SW 1271 (cell line): ENCODE measurements at places on chromosomes 4 and X.

DNA sequence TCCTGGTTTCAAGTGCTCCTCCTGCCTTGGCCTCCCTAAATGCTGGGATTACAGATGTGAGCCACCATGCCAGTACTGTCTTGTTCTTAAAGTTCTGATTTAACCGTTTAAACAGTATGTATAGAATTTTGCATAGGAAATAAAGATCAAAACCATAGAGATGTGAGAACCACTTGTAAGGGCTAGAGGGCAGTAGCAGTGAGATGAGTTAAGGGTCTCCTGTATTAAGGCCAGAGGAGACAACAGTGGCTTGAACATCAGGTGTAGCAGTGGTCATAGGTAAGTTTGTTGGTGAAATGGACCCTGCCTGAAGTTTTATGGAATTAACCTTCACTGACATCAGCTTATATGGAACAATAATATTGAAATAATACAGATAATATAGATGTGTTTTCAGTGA lies 155.7 kb downstream of the SLC4A4 start:
- DNase-seq: no peak

- peak; percentile 13 for DNase-seq
These were observed 11.8 kb downstream of the KIF4A start for GRCh38 chrX:70301716-70302115.

DNA sequence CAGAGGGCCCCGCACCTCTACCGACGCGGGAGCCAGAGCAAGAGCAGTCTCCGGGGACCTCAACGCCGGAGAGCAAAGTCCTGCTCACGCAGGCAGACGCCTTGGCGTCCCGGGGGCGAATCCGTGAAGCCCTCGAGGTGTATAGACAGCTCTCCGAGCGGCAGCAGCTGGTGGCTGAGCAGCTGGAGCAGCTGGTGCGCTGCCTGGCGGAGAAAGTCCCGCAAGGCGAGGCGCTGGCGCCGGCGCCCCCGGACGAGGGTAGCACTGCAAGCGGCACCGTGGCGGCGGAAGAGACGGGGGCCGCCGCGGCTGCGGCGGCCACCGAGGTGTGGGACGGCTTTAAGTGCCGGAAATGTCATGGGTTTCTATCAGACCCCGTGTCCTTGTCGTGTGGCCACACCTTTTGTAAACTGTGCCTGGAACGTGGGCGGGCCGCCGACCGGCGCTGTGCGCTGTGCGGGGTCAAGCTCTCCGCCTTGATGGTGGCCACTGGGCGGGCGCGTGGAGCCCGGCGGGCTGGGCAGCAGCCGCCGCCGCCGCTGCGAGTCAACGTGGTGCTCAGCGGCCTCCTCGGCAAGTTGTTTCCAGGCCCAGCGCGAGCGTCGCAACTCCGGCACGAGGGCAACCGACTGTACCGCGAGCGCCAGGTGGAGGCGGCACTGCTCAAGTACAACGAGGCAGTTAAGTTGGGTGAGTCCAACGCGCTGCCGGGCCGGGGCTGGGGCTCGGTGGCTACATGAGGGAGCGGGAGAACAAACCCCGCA lies 672 bp downstream of the LONRF3 start:
- DNase-seq: peak; percentile 1

DNA sequence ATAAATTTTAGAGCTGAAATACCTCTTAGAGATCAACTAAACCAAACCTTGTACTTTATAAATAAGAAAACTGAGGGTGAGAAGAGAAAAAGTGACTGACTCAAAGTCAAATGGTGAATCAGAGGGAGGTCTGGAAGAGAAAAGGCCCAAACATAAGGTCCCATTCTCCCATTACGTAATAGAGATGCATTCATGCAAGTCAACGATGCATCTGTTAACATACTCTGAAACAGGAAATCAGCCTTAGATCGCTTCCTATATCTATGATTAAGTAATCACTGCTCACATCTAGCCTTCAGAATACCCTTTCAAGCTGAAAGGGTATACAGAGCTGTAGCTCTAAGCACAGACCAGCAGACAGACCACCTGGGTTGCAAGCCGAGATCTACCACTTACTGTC lies 6.5 kb downstream of the RNF150 start:
- DNase-seq: no peak

- DNase-seq: no peak
These were observed 199.1 kb downstream of the ARHGEF9 start for GRCh38 chrX:63585936-63586335.

GRCh38 chr4:146271466-146271865 lies 57.1 kb downstream of the REELD1 start:
- DNase-seq: no peak

DNA sequence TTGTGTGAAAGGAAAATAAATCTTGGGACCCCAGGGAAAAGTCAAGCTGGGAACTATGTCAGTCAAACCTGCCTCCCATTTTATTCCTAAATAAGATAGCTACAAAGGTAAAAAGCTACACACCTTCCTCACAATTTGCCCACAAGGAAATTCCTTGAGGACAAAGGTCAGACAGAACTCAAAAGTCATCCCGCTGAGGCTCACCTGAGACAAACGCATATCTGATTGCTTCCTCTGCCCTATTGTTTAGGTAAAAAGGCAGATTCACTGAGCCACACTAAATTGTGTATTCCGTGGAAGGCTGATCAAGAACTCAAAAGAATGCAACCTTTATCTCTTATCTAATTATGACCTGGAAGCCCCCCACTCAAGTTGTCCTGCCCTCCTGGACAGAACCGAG lies 58.7 kb upstream of the MAML3 start:
- no peak for DNase-seq

GRCh38 chr4:53543561-53543960 lies 47.7 kb downstream of the LNX1 start:
- no peak for DNase-seq

- no peak for DNase-seq
These were observed 254.6 kb upstream of the KCNIP4 start for GRCh38 chr4:22202975-22203710.

- no peak for DNase-seq
These were observed 252.6 kb downstream of the ANKRD50 start for GRCh38 chr4:124459941-124460310.

GRCh38 chr4:141346144-141346543 lies 125.4 kb downstream of the ZNF330 start:
- peak; percentile 42 for DNase-seq

GRCh38 chrX:37470711-37471110 lies 100.8 kb upstream of the LANCL3 start:
- DNase-seq: no peak

- no peak for DNase-seq
These were observed 47.5 kb downstream of the SEPTIN11 start for GRCh38 chr4:76997077-76997476.

GRCh38 chr4:150140774-150141400 lies 62.6 kb downstream of the DCLK2 start:
- no peak for DNase-seq

DNA sequence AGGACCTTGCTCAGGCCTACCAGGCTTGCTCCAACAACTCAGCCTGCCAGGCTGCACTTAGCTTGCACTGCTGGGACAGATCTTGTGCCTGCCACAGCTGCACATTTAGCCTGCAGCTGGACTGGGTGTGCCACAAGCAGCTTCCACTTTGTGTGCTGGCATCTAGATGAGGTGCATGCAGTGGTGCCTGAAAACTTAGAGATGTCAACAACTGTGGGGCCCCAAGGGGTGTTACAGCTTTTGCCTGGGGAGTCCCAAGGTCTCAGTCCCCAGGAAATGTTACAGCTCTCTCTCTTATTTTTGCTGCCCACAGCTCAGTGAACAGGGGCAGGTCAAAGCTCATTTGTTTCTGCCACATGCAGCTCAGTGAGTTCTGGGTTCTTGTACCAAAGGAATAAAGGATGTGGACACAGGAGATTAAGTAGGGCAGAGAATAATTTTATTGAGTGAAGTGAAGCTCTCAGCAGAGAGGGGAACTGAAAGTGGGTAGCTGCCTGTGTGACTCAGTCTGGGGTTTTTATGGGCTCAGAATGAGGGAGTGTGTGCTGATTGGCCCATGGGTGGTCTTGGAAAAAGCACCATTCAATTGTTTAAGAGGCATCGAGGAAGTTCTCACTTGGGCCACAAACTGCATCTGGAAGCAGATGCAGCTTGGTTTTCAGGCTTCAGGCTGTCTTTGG lies 828.3 kb downstream of the TECRL start:
- DNase-seq: no peak

GRCh38 chr4:188934320-188934962 lies 795.2 kb downstream of the TRIML1 start:
- peak; percentile 8 for DNase-seq

- DNase-seq: no peak
These were observed 577.9 kb upstream of the ZFP42 start for GRCh38 chr4:187417721-187418120.

DNA sequence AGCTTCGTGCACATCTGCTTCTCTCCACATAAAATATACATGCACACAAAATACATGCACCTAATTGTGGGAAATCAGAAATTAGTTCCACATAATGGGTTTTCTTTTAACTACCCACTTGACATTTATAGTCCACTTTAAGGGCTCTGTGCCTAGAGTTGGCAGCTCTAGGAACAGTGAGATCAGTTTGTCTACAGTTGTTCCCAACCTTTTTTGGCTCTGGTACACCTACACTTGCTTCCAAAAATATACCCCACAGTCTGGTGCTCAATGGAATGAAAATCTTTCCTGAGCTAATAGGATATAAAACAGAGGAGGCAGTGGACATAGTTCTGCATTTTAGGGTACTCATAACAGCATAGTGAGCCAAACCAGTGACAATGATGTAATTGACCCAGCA lies 36.1 kb downstream of the HDAC8 start:
- DNase-seq: no peak

GRCh38 chrX:68947882-68948605 lies 119.2 kb downstream of the EFNB1 start:
- DNase-seq: no peak

- DNase-seq: no peak
These were observed 39.4 kb downstream of the DCLK2 start for GRCh38 chr4:150117629-150118028.

GRCh38 chrX:39196192-39197102 lies 395.2 kb downstream of the MID1IP1 start:
- DNase-seq: peak; percentile 16

GRCh38 chr4:2357821-2358745 lies 60.4 kb downstream of the ZFYVE28 start:
- no peak for DNase-seq

DNA sequence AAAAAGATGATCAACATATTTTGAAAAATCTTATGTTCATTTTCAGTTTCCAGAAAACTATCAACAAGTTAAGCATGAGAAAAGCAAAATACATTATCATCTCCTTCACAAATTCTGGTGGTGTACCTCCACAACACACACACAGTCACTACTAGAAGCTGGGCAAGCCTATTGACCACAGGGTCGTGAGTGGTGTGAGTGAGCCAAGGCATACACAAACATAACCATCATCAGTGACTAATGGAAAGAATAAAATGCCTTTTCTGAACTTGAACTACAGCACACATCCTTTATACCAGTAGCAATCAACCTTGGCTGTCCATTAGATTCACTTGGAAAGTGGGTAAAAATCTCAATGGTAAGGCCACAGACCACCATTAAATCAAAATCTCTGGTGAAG lies 180.2 kb downstream of the FAM47B start:
- no peak for DNase-seq

DNA sequence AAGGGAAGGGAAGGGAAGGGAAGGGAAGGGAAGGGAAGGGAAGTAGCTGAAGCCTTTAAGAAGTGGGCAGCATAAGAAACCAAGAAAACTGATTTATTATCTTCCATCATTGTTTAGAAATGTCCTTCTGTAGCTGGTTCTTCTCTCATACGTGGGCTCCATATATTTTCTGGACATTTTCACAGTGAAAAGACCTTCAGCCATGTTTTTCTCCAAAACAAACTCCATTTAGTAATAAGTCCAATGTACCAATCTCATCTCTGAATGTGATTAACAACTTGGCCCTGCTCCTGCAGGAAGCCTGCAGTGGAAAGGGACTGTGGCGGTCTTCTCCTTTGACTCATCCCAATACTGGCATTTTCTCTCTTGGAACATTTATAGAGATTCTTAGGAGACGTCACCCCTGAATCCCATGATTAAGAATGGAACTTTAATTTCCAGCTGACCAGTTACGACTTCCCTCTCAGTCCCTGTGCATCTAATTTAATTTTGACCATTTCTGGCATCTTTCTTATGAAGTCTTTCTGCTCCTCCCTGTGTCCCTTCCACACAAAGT lies 96.6 kb upstream of the GUCY1A1 start:
- no peak for DNase-seq

- DNase-seq: no peak
These were observed 1.8 kb downstream of the LNX1 start for GRCh38 chr4:53589511-53589910.

DNA sequence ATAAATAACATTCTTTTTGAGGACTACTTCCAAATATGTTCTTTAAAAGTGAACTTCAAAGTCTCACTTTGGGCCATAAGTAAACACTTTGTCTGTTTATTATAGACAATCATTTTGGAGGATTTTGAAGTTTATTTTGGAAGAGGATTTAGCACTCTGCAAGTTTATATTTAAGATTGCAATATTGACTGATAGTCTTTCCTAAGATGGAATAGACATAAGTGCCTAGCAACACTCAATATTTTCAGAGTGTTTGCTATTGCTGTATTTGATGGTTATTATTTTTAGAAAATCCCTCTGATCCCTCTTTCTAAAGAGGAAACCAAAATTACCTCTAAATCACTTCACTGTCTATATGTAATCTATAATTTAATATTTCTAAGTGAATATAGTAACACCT lies 42.8 kb upstream of the MAD2L1 start:
- no peak for DNase-seq

DNA sequence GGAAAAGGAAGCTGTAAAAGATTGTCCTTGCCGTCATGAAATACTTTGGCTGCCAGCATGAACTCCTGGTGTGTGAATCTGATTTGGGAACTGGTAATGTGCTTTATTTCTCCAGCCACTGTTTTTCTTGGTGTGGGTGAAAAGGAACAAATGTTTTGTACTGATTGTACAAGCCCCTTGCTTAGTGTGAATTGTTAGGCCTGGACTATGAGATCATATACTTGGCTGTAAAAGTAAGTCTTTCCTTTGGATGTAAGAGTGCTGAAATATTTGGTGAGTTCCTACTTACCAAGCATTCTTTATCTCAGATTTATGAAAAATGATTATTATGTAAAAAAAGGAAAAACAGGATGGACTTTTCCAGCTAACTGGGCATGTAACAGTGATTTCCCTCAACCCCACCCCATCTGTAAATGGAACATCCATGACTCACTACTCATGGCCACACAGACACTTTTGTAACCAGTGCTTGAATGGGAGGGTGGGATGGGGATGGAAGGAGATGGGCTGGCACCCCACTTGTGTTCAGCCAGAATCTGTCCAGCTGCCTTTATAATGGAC lies 6.3 kb downstream of the FNIP2 start:
- DNase-seq: no peak

- peak; percentile 16 for DNase-seq
These were observed 9.0 kb downstream of the UBE2K start for GRCh38 chr4:39706741-39707511.

GRCh38 chr4:16706251-16706650 lies 192.2 kb downstream of the LDB2 start:
- DNase-seq: no peak

DNA sequence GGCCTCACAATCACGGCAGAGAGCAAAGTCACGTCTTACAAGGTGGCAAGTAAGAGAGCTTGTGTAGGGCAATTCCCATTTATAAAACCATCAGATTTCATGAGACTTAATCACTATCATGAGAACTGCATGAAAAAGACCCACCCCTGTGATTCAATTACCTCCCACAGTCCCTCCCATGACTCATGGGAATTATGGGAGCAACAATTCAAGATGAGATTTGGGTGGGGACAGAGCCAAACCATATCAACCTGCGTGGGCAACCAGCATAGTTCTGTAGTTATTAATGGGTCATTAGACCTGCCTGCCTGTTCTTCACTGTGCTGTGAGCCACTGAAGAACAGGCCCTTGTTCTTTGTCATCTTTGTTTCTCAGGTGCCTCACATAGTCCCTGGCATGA lies 593.7 kb upstream of the BOD1L1 start:
- no peak for DNase-seq
